Activated T-cell treated with anti-CD3 and anti-CD28 coated beads, Interleukin-2, amount 50 U/mL, for 4 hours (primary cell): ENCODE measurements at places on chromosomes 16 and 17.
A peak's percentile ranks its signal among the peaks of the same experiment; 100 is the strongest.

DNA sequence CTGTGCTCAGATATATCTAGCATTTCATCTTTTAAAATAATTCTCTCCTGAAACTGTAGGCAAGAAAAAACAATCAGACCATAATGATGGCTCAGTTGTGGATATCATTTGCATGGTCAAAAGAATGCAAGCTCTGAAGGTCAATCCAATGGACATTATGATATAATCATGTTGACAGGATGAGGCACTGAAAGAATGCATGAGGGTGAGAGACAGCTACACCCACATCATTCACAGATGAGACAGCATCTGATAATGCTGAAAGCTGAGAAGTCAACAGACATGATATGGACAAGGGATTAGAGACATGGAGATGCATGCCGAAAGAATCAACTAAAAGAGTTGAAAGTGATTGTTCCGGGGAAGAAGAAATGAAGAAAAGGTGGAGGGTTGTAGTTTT lies 346.4 kb upstream of the CDH5 start:
- no peak for DNase-seq

DNA sequence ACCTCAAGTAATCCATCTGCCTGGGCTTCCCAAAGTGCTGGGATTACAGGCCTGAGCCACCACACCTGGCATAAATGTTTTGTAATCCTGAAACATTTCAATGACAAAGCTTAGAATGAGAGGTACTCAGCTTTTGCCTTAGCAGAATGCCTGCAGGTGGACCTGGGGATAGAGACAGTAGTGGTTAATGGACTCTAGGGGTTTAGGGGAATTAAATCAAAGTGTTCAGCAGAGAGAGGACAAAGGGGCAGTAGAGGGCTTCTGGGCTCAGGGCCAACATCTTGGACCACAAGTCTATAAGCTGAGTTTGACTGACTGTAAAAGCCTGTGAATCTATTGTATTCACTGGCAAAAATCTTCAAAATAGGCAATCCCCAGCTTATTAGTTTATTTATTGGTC lies 36.0 kb upstream of the MED13 start:
- no peak for DNase-seq

- no peak for DNase-seq
These were observed 11.6 kb upstream of the ZNF689 start for GRCh38 chr16:30621765-30622164.

GRCh38 chr17:19651451-19652238 lies 3.1 kb downstream of the ALDH3A2 start:
- no peak for DNase-seq

DNA sequence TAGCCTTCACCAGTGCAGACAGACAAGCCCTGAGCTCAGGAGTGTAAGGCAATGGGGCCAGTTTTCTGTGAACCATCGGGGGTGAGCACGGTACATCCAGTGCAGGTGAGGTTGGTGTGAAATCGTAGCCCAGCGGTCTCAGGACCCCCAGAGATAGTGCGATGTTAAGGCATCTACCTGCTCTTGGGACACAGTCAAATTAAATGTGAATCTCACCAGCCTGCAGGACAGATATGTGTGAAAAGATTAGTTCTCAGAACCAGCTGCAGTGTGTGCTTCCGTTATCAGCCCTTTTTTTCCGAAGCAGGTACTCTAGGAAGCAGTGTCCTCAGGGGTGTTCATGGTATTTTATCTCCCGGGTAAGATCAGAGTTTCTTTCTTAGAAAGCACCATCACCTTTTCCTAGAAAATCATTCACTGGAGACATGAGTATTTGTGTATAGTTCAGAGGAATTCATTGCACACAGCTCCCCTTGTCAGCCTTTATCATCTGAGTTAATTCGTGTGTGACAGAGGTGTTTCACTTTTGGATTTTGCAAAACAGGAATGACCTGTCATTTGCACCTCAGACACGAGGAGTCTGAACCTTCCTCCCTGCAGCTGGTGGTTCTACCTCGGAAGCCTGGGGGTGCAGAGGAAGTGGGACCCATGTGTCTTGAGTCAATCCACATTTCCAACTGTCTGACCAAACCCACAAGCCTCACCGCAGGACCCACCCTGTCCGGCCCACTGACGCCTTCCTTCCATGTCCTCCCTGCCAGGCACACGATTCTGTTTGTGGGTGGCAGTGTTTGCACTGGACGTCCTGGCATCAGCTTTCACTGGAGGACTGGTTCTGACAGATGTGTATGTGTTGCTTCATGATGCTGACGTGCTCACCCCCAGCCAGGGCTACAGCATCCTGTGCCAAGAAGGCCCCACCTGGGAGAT lies 107.8 kb downstream of the CLEC16A start:
- no peak for DNase-seq

- DNase-seq: no peak
These were observed 5.2 kb downstream of the USP7 start for GRCh38 chr16:8958344-8959167.

- no peak for DNase-seq
These were observed 7.0 kb downstream of the TMIGD1 start for GRCh38 chr17:30326809-30327208.

- DNase-seq: peak; percentile 18
These were observed 33.7 kb upstream of the MFSD6L start for GRCh38 chr17:8832711-8833352.

DNA sequence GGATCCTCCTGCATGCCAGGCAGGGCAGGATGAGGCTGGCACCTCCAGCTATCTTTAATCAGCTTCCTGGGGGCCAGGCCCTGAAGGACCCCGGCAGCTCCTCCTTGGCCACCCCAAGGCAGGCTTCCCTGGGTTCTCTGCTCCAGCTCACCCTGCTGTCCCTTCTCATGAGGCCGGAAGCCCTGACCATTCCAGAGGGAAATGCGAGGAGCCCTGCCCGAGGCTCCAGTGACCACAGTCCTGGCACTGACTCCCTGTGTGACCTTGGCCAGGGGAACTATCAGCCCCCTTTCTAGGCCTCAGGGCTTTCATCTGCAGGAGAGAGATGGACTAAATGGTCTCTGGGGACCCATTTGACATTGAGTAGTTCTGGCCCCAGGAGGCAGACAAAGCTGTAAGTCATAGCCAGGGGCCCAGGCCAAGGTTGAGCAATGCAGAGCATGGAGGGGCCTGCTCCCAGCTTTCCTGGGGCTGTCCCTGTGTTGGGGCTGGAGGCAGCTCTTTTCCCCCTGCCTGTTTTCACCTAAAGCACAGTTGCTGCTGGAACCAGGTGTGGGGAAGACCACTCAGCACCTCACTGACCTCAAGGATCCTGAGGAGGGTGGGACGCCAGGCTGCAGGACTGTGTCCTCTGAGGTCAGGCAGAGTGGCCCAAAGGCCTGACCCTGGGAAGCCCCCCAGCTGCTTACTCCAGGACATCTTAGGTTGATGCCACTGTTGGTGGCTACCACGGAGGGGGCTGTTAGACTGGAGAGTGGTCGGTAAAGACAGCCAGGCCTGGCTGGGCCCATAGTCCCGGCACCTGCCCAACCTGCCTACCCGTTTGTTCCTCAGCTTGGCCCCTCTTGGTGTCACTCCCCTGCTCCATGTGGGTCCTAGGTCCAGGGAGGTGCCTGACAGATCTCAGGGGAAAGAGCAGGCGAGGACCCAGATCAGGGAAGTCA lies 8.1 kb downstream of the KCNH6 start:
- DNase-seq: no peak

GRCh38 chr16:81765111-81765919 lies 13.8 kb upstream of the PLCG2 start:
- no peak for DNase-seq

DNA sequence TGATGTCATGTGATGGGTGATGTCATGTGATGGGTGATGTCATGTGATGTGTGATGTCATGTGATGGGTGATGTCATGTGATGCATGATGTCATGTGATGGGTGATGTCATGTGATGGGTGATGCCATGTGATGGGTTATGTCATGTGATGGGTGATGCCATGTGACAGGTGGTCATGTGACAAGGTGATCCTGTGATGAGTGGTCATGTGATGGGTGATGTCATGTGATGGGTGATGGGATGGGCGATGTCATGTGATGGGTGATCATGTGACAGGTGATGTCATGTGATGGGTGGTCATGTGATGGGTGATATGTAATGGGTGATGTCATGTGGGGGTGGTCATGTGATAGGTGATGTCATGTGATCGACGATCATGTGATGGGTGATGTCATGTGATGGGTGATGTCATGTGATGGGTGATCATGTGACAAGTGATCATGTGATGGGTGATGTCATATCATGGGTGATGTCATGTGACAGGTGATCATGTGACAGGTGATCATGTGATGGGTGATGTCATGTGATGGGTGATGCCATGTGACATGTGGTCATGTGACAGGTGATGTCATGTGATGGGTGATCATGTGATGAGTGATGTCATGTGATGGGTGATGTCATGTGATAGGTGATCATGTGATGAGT lies 17.2 kb downstream of the CD300LB start:
- DNase-seq: no peak

DNA sequence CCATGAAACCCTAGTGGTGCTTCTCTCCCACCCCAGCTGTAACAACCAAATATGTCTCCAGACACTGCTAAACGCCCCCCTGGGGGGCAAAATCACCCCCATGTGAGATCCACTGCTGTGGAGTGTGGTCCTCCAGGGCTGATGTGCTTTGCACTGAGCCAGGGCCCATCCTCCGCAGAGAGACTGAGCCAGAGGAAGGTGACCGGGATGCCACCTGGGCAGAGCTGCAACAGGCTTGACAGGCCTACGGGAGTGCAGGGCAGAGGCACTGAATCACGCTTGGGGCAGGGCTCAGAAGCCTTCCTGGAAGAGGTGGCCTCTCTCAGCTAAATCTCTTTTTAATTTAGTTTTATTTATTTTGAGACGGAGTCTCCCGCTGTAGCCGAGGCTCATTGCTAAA lies 4.4 kb downstream of the GJD3 start:
- no peak for DNase-seq

DNA sequence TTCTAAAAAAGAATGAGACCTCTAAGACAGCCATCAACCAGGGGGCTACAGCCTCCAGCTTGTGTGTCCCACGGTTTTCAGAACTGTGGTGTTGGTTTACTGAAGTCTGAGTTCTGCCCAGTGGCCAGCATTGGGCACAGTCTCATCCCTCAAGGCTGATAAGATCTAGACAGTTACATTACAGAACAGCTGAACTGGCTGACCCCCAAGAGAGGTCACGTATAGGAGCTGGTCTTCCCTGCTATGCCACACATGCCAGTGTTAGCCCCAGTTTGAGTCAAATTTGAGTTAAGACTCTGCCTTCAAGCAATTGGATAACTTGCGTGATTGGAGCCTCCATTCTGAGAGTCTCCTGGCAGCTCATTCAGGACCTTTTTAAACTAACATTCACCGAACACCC lies 14.8 kb upstream of the NUP93 start:
- no peak for DNase-seq

GRCh38 chr17:74303305-74303704 lies 22.7 kb upstream of the KIF19 start:
- DNase-seq: no peak

DNA sequence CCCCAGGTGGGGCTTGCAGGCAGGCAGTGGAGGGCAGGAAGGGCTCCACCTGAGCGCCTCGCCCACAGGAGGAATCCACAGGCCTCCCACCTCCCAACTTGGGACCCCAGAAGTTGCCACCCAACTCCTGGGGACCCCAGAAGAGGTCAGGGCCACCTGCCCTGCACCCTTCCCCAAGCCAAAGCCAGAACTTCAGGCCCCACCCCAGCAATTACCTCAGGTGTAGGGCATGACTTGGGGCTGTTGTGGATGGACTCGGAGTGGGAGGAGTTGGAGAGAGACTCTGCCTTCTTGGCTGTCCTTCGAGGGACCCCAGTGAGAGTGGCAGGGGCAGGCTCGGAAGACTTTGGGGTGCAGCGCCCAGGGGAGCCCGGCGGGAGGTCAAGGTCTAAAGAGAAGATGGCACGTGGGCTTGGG lies 10.5 kb downstream of the TSPOAP1 start:
- no peak for DNase-seq

- DNase-seq: no peak
These were observed 1.2 kb downstream of the AP2B1 start for GRCh38 chr17:35588196-35588920.

DNA sequence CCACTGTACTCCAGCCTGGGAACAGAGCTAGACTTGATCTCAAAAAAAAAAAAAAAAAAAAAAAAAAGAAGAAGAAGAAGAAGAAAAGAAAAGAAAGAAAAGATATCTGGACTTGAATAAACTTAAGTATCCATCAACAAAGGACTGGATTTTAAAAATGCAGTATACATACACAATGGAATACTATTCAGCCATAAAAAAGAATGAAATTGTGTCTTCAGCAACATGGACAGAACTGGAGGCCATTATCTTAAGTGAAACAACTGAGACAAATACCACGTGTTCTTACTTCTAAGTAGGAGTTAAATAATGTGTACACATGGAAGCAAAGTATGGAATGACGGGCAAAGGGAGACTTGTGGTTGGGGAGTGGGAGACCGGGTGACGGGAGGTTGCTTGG lies 40.1 kb upstream of the MNT start:
- DNase-seq: no peak

- no peak for DNase-seq
These were observed 44.9 kb downstream of the MBTD1 start for GRCh38 chr17:51214920-51215319.

GRCh38 chr17:77211681-77212080 lies 70.9 kb downstream of the SEC14L1 start:
- DNase-seq: no peak

DNA sequence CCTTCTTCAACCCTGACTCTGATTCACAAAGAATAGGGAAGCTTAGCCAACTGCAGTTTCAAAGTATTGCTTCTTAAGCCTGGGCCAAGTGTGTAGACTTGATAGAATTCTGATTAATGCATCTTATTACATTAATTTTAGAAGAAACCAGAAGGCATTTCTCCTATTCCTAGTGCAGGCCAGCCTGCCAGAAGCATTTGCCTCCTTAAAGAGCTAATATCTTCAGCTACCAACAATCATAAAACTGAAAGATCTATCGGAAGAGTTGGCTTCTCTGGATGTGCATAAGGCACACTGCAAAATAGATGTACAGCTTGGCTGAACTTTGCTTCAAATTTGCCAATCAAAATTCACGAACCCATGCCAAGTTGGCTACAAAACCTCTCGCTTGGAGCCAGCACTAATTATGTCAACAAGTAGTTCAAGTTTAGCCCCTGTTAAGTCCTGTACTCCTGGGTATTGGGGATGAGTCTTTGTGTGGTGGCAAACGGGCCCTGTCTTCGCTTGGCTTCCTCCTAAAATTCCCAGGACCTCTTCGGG lies 717.8 kb downstream of the WWOX start:
- DNase-seq: no peak

GRCh38 chr17:74682471-74683190 lies 30.1 kb downstream of the CD300LF start:
- DNase-seq: no peak

DNA sequence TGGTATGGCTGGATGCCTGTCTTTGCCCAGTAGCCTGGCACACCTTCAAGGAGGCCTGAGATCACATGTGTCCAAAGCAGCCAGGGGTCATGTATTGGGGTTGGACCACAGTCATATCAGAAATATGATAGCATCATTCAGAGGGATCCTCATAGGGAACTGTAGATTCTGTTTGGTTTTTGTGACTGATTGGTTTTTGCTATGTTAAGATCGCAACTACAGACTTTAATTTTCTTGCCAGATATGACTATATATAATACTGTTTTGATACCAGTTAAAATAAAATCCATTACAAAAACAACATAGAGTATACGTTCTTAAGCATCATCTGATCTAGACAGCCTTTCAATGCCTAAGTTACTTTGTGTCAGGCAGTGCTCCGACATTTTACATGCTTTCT lies 11.8 kb upstream of the SMPD3 start:
- DNase-seq: no peak

- no peak for DNase-seq
These were observed 7.7 kb upstream of the CEP295NL start for GRCh38 chr17:78910497-78911284.
